ENCODE measurements at places on chromosomes 13 and 19. TPM values are rescaled to one million over a fixed set of nuclear protein-coding genes. Genes with fewer than 3 reads are reported as not detected.

Gene STXBP2
- 200 TPM for total RNA-seq

Gene ZIM2
- total RNA-seq: not detected

Gene HSH2D
- 8.2 TPM for total RNA-seq

DNA sequence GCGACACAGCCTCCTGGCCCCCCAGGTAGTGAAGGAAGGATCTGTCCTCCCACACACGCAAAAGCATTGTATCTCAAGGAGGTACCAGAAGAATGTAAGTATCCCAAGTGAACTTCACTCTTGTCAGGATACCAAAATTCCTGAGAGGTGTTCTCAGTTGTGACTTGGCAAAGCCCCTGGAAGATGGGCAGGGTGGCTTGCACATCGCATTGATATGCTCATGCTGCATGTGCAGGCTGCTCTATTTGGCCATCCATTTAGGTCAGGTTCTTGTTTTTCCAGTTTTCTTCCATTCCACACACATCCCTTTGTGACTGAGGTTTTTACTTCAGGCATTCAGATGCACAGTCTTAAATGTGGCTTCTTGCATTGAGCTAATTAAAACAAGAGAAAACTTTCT is 382.8 kb downstream of the FOXO1 start:
- H3K36me3 ChIP-seq: no peaks in the 10 kb centered on the region
- no peak overlapping the region for H3K4me3 ChIP-seq
- H3K27ac ChIP-seq: no peak overlapping the region
- DNase-seq: no peak
- H3K27me3 ChIP-seq: no peaks in the 10 kb centered on the region
- no peaks in the 10 kb centered on the region for H3K4me1 ChIP-seq

DNA sequence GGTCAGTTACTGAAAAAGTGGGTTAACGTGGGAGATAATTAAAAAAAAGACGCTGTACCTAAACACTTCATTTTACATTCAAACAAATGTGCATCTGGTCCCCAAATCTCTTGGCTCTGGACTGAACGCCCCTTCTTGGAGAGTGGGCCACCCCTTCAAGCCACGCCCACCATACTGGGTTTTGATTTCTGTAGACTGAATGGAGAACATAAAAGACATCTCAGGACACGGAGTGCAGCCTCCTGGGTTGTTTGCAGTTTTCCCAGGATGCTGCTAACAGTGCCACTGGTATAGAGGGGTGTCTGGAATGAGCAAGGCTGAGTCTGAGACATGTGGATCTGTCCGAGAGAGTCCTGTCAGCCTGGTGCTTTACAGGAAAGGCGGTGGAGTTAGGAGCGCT is 10.6 kb downstream of the TFDP1 start:
- no peak overlapping the region for H3K27ac ChIP-seq
- peak; percentile 3 for DNase-seq
- no peaks in the 10 kb centered on the region for H3K27me3 ChIP-seq
- no peak overlapping the region for H3K4me3 ChIP-seq
- peaks cover 17% of the 10 kb centered on the region for H3K36me3 ChIP-seq

DNA sequence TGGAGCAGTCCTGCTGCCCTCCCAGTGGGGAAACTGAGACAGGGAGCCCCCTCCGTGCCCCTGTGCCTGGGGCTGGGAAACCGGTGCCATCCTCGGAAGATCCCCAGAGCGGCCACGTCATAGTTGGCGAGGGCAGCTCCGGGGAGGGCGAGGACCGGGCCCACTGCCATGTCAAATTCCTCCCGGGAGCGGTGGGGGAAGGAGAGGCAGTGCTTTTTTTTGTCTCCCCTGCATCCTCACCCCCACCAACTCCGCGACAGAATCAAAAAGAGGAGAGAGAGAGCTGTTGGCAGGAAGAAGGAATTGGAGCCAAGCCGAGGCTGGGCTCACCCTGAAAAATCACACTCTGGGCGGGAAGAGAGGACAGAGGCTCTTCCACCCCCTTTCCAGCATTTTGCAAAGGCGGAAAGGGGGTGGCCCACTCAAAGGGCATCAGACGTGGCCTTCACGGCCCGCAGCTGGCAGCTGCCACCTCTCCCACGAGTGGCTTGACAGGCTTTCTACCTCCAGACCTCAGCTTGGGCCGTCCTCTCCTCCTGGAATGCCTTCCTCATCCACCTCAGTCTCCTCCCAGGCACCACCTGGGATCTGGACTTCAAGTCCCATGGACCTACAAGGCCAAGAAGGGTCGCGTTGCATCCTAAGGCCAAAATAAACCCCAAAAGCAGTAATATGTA is 19.6 kb upstream of the NFIC start:
- no peaks in the 10 kb centered on the region for H3K27me3 ChIP-seq
- no peak overlapping the region for H3K4me3 ChIP-seq
- H3K4me1 ChIP-seq: peaks cover 33% of the 10 kb centered on the region
- H3K27ac ChIP-seq: peak overlapping the region; percentile 76
- H3K36me3 ChIP-seq: no peaks in the 10 kb centered on the region
- DNase-seq: no peak

DNA sequence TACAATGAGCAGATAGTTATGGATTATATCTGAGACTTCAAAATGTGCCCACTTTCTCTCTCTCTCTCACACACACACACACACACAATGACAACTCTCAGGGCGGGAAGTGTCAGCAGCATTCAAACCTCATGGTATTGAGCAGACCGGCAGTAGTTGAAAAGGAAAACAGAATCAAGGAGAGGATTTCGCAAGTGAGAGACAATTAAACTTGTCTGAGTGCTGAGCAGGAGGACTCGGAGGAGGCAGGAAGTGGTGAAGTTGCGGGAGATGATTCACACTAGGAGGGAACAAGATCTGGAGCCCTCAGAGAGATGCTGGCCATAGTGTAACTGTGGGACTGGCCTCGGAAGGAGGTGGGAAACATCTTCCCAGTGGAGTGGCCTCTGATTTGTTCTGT is 353.1 kb downstream of the EFNB2 start:
- no peaks in the 10 kb centered on the region for H3K36me3 ChIP-seq
- no peaks in the 10 kb centered on the region for H3K27me3 ChIP-seq
- no peaks in the 10 kb centered on the region for H3K4me1 ChIP-seq
- no peak overlapping the region for H3K4me3 ChIP-seq
- H3K27ac ChIP-seq: no peak overlapping the region
- no peak for DNase-seq

DNA sequence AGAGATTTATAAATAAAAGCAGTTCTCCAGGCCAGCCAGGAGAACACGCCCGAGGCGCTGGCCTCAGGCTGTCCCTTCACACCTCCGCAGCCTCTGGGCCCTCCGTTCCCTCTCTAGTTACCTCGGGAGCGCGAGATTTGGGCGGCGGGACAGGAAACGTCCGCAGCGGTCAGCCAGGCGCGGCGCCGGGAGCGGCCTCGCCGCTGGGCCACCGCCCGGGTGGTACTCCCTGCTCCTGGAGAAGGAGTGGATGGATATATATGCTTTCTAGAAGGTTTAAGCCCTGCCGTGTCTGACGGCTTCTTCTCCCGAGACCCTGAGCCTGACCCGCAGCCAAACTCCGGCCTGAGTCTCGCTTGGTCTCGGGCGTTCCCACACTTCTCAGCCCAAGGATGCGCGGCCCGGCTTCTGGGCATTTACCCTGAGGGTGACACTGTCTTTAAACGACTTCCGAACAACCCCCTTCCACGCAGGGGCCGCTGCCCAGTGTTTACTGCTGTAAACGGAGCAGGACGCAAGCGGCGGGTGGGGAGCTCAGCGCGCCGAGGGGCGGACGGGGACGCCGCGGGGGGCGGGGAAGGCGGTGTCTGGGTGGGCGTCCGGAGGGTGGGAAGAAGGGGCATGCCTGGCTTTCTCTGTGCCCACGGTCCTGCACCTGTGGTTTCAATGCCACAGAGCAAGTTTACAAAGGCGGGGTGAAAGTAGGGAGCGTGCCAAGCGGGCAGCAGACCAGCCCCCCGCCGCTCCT is 2.0 kb upstream of the ZIC2 start:
- H3K4me3 ChIP-seq: peak overlapping the region; percentile 49
- no peaks in the 10 kb centered on the region for H3K36me3 ChIP-seq
- H3K4me1 ChIP-seq: peaks cover 37% of the 10 kb centered on the region

- no peak for DNase-seq
- peaks cover 17% of the 10 kb centered on the region for H3K4me1 ChIP-seq
- no peaks in the 10 kb centered on the region for H3K36me3 ChIP-seq
- H3K27ac ChIP-seq: no peak overlapping the region
- no peak overlapping the region for H3K4me3 ChIP-seq
- no peaks in the 10 kb centered on the region for H3K27me3 ChIP-seq
These were observed 231.7 kb downstream of the FOXO1 start for GRCh38 chr13:40434516-40435397.

- no peak overlapping the region for H3K4me3 ChIP-seq
- no peaks in the 10 kb centered on the region for H3K4me1 ChIP-seq
- no peaks in the 10 kb centered on the region for H3K36me3 ChIP-seq
- H3K27me3 ChIP-seq: no peaks in the 10 kb centered on the region
- DNase-seq: no peak
- H3K27ac ChIP-seq: no peak overlapping the region
These were observed 134.3 kb downstream of the ZDHHC20 start for GRCh38 chr13:21324803-21325202.

DNA sequence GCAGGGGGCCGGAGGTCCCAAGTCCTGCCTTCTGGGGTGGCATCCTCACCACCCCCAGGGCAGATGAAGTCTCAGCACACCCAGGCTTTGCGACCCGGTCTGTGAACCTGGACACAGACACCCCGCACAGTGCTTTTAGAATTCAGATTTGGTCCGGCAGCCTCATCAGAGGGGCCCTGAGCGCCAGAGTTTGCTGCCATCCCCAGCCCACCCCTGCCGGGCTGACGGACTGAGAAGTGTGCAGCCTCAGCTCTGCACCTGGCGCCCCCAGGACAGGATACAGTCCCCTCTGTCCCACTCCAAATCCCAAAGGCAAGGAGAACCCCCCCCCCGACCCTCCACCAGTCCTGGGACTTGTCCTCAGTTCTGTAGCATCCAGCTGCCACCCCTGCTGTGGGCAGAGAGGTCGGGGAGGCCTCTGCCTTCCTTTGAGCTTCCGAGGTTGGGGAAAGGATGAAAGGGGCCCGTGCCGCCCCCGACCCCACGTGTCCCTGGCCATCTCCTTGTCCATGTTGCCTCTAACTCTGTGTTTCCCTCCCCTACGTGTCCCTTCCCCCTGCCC is 16.9 kb downstream of the CAPN12 start:
- H3K4me3 ChIP-seq: no peak overlapping the region
- peaks cover 41% of the 10 kb centered on the region for H3K4me1 ChIP-seq
- no peak for DNase-seq
- H3K36me3 ChIP-seq: peaks cover 88% of the 10 kb centered on the region
- peak overlapping the region; percentile 46 for H3K27ac ChIP-seq
- no peaks in the 10 kb centered on the region for H3K27me3 ChIP-seq

DNA sequence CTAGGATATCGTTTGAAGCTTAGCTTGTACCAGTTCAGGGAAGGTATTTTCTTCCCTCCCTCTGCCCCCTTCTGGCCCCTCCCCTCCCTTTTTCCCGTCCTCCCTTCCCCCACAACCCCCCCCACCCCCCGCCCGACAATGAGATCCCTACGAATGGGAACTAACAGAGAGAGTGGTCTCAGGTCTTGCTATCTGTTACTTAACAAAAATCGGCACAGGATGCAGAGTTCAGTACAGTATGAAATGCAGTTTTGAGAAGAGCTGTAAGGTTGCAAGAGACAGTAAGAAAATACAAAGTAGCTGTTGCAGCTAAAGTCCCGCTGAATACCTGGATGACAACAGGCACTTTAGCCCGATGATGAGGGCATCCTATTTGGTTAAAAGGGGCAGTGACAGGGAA is 3.1 kb upstream of the DACH1 start:
- H3K36me3 ChIP-seq: no peaks in the 10 kb centered on the region
- H3K27ac ChIP-seq: no peak overlapping the region
- DNase-seq: no peak
- H3K4me3 ChIP-seq: no peak overlapping the region
- H3K4me1 ChIP-seq: peaks cover 16% of the 10 kb centered on the region

All from lower lobe of right lung (tissue), 2 donors.